ENCODE measurements at places on chromosomes 3 and 15.
A peak's percentile ranks its signal among the peaks of the same experiment; 100 is the strongest.

GRCh38 chr3:151552589-151552988 is 91.7 kb upstream of the IGSF10 start:
- no peak for DNase-seq

DNA sequence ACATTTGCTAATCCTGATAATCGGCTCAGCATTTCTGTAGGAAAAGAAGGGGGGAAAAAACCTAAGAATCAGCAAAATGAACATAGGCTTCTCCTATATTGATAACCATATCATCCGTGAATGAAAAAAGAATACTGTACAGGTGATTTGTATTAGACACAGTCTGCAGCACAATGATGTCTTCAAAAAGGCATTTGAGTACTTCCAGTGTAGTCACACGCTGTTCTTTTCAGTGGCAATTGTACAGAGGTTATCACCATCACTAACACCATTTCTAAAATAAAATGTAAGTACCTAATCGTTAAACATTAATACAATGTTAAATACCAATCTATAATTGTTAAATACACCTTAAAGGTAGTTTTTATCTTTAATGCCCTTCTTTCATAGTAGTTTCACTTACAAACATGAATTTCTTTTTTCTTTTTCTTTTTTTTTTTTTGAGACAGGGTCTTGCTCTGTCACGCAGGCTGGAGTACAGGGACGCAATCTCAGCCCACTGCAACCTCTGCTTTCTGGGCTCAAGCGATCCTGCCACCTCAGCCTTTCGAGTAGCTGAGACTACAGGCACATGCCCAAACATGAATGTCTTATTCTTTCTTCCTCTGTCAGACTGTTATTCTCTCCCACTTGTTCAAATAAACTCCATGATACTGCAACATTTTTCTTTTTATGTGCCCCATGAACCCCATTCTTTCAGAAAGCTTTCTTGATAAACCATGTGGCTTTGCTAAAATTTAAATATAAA is 18.4 kb downstream of the GOLGB1 start:
- no peak for DNase-seq

DNA sequence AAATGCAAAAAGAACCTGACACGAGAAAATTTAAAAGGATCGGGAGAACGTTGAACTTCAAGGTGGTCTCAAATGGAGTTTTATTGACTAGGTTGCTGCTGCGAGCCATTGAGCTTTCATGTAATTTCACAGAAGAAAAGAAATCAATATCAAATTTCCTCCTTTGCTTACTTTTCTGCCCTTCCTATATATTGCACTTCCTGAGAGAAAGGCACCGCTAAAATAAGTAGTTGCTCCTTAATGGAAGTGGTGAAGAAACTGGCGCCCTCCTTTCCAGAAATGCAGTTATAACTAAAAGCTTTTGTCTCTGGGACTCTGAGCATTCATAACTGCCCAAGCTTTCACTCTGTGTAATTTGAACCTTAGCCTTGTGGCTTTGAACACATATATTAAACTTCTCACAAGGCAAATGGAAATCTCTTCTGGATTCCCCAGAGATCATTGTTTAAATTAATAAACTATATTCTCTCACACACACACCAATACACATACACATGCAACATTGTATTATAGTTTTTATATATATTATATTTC is 13.4 kb downstream of the EID1 start:
- DNase-seq = no peak

DNA sequence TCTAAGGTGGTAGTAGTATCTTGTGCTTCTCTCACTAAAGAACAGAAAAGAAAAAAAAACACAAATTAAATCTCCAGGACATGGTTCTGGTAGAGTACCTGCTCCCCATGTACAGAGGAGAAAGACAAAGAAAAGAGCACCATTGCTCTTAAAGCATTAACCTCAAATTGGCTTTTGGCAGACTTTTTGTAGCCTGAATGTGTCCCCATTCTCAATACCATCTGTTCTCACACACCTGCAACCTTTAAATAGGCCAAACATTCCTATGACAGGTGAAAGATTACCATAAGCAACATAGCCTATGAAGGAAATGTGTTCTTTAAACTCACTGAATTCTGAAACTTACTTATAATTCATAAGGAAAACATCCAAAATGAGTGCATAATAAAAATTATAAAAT is 68.0 kb downstream of the TIPARP start:
- DNase-seq = no peak

DNA sequence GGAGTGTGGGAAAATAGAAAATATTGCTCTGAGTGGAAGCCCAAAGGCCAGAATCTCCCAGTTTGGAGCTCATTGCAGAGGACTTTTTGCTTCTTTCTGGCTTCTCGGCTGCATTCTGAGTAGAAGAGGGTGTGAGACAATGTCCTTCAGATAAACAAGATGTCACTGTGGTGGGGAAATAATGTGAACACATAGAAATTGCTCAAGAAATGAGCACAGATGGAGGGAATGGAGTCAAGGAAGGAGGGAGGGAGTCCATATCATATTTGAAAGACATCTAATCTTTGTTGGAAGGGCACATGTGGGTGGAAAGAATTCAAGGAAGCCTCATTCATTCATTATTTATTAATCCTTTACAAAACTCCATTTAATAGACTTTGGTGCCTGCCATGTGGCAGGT is 145.3 kb downstream of the FAM43A start:
- no peak for DNase-seq

- no peak for DNase-seq
Observed at GRCh38 chr3:44982817-44983216, 6.8 kb downstream of the EXOSC7 start.

DNA sequence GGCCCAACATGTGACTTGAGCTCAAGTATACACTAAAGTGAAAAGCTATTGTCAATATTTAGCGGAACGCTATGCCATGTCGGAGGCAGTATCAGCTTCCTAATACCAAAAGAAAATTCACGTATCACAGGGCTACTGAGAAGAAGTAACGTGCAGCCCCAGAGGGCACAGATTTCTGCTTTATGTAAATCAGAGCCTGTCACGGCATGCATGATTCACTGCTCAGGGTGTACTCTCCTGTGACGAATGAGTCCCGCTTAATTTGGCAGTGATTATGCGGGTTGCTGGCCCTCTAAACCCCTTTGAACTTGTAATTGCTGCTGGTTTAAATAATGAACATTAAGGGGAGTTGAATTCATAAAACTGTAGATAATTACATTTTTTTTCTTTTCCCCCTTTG is 85.3 kb downstream of the MEIS2 start:
- DNase-seq = no peak

GRCh38 chr3:10263646-10264363 is 15.5 kb downstream of the TATDN2 start:
- no peak for DNase-seq

DNA sequence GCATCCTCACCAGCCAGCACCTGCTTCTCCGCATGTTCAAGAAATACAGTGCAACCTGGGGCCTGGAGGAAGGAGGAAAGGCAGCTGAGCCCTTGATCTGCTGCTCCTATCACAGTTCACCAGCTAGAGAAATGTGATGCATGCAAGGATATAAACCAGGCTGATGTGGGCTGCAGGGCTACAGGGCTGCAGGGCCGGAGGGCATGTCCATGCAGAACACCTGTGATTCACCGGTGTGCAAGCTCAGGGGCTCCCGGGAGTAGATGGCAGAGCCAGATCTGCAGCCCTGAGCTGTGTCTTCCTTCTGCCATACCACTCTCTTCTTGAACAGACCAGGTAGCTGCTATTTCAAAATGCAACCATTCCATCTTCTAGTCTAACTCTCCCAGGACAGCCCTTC is 84.9 kb downstream of the HMG20A start:
- DNase-seq = no peak

DNA sequence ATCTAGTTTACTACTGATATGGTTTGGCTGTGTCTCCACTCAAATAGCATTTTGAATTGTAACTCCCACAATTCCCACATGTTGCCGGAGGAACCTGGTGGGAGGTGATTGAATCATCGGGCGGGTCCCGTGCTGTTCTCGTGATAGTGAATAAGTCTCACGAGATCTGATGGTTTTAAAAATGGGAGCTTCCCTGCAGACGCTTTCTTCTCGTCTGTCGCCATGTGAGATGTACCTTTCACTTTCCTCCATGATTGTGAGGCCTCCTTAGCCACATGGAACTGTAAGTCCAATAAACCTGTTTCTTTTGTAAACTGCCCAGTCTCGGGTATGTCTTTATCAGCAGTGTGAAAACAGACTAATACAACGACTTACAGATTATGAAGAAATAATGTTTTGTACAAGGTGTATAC is 35.6 kb upstream of the PYDC2 start:
- no peak for DNase-seq

GRCh38 chr3:71254281-71255057 is 329.1 kb downstream of the FOXP1 start:
- DNase-seq = no peak

GRCh38 chr15:71079208-71080044 is 35.8 kb upstream of the THSD4 start:
- no peak for DNase-seq

DNA sequence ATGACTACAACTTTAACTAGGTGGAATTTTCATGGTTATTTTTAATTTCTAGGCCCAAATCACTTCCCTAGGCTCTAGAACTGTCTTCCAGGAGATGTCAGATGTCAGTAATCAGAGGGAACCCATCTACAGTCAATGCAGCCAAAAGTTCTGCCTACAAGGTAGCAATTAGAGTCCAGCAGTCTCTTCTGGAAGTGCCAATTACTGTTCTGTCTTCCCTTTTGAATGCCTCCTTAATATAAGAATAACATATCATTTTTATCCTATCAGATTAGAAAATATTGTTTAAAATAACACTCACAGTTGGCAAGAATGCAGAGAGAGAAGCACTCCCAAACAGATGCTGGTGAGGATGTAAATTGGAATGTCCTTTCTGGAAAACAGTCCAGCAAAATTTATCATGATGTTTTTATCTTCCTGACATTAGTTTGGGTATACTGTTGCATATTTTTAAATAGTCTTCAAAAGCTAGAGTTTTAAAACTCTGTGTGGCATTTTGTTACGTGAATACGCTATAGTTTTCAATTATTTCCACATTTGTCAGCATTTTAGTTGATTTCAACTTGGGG is 543.7 kb downstream of the FHIT start:
- no peak for DNase-seq

DNA sequence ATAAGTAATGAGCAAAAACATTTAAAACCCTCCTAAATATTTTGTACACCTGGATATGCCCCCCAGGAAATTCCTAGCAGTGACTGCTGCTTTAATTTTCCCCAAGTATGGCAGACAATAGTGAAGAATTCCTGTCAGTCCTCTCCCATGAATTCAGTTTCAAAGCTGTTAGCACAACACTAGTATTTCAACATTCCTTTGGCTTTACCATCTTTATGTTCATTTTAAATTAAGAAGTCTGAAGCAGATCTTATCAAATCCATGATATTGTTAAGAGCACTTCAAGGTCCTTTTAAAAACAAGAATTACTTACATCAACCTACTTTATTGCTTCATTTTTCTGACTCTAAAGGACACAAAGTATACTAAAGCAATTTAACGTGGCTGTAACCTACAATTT is 28.8 kb upstream of the CDIN1 start:
- no peak for DNase-seq

DNA sequence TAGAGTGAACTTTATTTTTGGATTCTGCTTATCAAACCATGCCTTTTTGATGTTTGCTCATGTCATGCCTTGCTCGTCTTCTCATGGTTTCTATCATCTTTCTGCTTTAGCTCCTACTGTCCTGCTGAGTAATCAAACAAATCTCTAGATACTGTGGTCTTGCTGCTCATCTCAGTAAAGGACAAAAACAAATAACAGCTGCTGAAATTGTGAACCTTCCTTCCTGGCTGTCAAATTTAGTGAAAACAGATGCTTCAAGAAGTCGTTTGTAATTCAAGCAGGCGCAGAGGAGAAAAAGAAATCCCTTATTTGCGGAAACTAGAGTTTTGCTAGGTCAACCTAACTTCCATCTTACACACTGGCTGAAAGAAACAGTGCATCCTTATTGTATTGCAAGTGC is 616.1 kb upstream of the ALCAM start:
- no peak for DNase-seq

GRCh38 chr3:149902498-149903139 is 68.1 kb downstream of the PFN2 start:
- DNase-seq = no peak

DNA sequence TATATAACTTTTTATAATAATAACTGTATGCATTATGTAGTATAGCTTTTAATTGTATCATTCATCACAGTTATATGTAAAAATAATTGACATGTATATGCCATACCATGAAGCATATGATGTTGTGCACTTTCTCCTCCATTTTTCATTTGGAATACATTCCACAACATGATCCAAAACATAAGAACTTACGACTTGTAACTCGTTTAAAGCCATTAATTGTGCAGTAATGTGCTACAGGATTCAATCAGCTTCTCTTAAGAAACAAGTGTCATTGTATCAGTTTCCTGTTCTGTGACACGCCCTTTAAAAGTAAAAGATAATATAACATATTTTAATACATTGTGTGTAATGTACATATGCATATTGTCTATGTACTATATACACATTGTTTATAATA is 2.2 kb downstream of the C3orf80 start:
- DNase-seq = no peak

GRCh38 chr3:100766069-100766468 is 56.8 kb downstream of the TFG start:
- no peak for DNase-seq

- no peak for DNase-seq
Observed at GRCh38 chr3:51477360-51477711, 22.5 kb downstream of the DCAF1 start.

- DNase-seq = peak; percentile 32
Observed at GRCh38 chr15:59137566-59137965, 32.6 kb downstream of the CCNB2 start.

DNA sequence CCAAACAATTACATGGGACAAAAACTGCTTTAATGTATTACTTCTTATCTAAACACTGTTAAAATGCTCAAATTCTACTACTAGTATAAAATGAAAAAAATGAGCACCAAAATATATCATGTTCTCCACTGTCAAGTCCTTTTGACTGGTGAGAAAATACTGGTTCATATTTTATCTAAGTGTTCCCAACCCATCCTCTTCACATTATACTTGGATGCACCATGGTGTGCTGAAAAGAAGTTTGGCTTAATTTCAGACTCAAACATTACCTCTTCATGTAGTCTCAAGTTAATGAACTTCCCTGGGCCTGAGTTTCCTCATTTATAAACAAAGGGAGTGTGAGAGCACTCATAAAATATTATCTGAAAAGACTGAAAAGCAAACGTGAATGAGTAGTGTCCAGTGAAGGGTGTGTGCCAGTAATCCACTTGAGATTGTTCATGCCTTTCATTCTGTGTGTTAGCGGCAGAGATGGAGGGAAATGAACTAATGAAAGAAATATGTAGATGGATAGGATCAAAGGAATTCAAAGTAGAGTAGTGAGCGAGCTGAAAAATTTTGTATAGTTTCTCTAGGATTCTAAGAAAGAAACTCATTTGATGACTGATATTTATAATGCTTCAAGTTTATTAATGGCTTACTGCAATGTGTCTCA is 263.2 kb downstream of the NLGN1 start:
- DNase-seq = no peak

- DNase-seq = no peak
Observed at GRCh38 chr15:67899596-67900283, 59.9 kb upstream of the RNU6-1 start.

Measured in GM12892 (cell line).